ENCODE measurements at places on chromosomes 6 and 20.
A peak's percentile ranks its signal among the peaks of the same experiment; 100 is the strongest.

GRCh38 chr6:49633541-49633940 lies 3.1 kb downstream of the RHAG start:
- no peak for DNase-seq

DNA sequence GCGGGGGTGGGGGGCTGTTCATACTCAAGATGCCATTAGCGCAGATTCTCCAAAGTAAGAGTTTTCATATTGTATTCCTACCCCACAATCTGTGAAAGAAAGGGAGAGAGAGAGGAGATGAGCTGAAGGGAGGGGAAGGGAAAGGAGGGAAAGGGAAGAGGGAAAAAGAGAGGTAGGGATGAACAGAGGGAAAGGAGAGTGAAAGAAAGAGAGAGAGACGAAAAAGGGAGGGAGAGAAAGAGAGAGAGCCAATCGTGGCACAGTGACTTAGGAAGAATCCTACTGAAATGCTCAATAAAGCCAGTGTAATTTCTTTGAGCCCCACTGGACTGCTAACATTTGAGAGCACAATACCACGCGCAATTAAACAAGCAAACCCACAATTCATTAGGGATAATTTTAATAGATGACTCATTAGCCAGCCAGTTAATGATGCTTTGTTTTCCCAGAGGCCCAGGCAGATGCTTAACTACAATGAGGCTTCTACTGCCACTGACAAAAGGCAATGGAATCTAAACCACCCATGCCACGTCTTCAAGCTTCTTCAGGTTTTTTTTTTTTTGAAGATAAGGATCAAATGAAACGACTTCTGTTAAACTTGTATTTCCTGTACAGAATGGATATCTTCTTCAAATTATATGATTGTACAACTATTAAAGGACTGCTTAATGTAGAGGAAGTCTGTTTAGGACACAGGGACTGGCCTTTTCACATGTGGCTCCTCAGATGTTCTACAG lies 306.8 kb downstream of the FOXC1 start:
- no peak for DNase-seq

- no peak for DNase-seq
These were observed 285.6 kb upstream of the ID4 start for GRCh38 chr6:19551611-19552010.

DNA sequence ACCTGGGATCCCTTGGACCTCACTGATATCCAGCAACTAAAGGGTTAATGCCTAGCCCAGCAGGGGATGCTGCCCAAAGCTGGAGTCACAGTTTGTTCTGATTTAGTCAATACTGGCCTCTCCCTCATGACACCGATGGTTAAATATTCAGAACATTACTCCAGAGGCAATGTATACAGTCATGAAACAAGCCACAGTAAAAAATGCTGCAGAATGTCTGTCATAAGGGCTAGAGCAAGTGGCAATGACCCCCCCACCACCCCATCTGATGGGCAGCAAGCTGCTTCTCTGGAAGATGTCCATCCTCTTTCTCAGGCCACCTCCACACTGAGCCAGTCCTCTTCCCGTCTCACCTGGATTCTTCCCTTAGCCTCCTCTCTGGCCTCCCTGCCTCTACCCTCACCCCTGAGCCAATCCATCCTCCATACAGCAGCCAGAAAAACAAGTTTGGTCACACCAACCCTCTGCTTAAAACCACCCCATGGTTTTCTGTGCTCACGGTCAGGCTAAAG lies 99.0 kb upstream of the KCNG1 start:
- no peak for DNase-seq

GRCh38 chr6:81996414-81996813 lies 243.9 kb upstream of the TENT5A start:
- no peak for DNase-seq

DNA sequence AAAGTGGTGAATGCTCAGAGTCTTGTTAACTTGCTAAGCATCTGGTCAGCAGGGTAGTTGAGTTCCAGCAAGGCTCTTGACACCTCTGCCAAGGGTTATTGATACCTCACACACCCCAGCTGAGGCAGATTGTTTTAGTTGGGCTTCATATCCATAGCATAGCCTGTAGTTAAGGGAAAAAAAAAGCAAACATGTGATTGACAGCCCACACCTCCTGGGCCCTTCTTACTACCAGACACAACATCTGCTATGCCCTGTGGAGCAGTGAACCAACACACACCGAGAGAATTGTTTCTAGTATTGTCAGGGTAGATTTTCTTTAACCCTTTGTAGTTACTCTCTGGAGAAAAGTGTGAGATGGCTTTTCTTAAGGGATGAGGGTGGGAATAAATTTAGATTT lies 697.0 kb upstream of the POU3F2 start:
- DNase-seq, result no peak

DNA sequence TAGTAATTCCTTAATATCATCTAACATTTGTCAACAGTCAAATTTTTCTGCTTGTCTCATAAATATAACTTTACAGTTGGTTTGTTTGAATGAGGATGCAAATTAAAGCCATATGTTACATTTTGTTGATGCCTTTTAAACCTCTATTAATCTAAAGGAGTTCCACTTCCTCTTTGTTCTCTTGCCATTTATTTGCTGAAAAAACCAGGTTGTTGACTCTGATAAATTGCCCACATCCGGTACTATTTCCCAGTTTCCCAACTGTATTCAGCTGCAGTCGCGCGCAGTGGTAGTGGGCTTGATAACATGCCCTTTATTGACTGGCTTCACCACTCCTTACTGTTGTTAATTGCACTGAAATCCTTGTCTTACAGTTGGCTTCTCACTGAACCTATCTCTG lies 32.8 kb upstream of the SIRPB2 start:
- DNase-seq, result peak; percentile 9

- DNase-seq, result no peak
These were observed 91.5 kb upstream of the SASH1 start for GRCh38 chr6:148250975-148251685.

DNA sequence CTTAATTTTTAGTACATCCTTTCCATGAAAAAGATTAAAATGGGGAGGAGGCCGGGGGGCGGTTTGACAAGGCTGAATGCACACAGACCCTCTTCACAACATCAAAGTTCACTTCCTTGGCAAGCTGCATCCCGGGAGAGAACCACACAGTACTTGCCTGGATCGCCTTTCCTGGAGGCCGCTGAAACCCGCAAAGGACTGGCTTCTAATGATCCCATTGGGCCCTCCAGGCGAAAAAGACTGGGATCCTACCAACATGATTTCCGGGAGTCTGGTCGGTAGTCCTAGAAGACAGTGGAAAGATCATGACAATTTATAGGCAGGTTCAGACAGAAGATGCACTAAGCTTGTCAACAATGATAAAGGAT lies 60.2 kb downstream of the RIPOR2 start:
- DNase-seq, result no peak

DNA sequence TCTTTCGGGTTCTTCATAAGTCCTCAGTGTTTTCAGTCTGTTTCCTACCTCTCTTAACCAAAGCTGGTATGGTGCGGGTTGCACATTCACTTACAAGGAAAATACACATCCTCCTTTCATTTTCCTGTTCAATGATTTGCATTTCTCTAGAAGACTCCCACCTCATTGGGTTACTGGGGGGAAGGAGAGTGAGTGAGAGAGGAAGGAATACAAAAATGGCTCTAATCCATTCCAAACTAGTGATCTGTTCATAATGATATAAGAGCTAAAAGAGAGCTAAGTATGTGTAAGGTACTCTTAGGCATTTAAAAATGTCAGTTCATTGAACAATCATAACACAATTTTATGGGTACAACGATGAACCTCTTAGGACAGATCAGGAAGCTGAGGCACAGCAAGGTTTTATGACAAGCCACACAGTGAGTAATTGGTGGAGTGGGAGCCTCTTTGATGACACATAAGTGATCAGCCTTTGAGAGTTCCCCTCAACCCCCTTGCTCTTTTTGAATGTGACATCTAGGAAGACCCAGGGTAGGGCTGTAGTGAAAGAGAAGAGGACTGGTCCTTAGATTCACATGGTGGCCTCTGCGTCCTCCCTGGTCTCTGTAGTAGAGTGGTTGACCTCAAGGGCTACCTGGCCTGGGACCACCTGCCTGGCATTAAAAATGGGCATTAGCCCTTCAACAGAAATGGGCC lies 328.4 kb upstream of the SOX4 start:
- DNase-seq, result no peak

DNA sequence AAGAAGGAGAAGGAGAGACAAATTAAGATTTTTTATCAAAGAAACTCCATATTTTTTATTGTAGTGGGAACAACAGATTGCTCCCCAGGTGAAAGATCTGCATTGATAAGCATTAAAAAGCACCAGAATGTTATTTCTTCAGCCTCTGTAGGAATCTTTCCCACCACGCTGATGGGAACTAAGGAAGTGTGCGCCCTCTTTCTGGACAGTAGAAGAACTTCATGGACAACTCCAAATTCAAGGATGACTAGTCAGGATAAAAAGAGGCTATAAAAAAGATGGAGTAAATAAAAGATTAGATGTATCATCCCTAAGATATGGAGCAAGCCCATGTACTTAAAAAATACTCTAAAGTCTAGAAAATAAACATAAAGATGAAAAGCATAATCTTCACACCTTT lies 45.8 kb upstream of the PAK5 start:
- no peak for DNase-seq

DNA sequence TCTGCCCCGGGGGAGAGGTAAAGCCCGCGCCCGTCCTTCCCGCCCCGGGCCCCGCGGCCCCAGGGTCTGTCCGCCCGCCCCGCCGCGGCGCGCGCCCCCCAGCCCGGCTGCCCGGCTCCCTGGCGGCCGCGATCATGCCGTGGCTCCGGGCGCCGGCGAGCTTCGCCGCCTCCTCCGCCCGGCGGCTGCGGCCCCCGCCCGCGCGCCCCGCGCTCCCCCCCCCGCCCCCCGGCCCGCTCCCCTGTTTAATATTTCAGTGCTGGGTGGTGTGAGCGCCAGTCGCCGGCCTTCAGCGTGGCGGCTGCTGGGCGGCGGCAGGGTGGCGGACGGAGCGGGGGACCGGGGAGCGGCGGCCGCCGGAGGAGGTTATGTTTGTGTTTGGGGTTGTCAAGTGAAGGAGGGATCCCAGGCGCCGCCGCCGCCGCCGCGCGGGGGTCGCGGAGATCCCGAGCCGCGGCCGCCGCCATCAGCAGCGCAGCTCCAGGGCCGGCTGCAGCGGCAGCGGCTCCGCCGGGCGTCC lies at the start of gene HIVEP1:
Gene HIVEP1, plus strand, starts transcription at position 275 of the 520 bp plus-strand sequence. CDS start 3,317 bp downstream, outside the sequence.
- no peak for DNase-seq

- no peak for DNase-seq
These were observed 54.3 kb upstream of the NFATC2 start for GRCh38 chr20:51596668-51597388.

DNA sequence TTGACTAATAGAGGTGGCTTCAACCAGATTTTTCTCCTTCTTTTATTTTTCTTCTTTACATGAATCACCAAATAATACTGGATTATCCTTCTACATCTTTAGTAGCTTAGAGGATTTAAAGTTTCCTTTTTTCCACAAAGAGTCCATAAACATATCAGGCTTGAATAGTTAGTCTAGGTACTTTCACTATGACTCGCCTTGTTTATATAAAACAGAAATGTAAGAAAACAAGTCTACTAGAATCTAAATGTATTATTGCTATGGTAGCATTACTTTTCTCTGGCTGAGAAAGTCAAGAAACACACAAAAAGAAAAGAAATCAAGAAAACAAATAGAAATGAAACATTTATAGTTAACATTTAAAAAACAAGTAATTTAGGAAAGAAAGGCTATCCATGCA lies 215.2 kb downstream of the PTPRK start:
- DNase-seq, result no peak

- no peak for DNase-seq
These were observed 1.2 kb upstream of the RPF2 start for GRCh38 chr6:110980648-110981047.

DNA sequence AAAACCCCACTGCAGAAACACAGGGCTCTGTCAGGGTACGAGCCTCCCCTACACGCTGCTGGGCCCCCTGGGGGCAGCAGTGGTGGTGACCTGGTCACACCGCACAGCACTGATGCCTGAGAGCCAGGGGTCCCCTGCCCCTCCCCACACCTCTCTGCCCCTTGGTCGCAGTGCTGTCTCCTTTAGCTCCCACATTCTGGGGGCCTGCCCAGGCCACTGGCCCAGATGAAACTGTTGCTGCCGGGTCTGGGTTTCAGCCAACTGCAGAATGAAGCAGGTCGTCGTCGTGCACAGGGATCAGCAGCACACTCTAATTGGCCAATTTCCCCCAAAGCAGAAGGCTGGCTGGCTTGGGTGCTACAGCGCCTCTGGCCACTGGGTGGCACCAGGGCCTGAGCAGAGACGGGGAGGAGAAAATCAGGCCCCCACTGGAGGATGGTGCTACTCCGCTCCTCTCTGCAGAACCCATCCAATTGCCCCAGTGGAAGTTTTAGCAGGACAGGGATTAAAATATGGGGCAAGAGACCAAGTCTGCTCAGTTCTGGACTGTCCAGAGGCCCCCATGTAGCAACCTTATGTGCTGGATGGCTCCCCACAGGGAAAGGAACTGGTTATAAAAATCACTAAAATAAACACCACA lies 26.1 kb downstream of the DIDO1 start:
- peak; percentile 66 for DNase-seq

DNA sequence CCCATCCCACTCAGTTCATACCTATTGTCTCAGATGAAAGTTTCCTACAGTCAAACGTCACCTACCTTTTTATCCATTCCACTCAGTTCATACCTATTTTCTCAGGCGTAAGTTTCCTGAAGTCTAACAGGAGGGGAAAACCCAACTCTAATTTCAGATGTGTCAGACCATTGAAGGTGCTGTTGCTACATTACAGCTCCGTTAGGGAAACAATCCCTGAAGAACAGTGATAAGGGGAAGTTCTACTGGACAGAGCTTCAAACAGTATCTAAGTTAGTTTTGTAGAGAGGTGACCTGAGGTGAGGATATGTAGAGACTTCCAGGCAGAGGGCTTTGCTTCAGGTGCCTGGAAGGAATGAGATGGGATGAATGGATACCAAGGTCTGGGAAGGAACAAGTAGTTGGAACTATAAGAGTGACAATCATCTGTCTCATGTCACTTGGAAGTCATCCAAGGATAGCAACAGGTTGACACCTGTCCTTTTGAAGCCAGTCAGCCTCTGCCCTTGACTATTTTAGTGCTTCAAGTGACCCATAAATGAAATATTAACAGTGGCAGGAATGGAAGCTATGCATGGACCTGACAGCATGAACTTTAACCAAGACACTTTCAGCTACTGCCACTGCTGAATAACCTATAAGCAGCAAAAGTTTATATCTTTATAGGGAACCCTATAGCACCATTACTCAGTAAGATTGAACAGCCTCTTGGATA lies 191.6 kb upstream of the MOCS1 start:
- DNase-seq, result no peak

GRCh38 chr6:2558861-2559801 lies 191.6 kb downstream of the MYLK4 start:
- DNase-seq, result no peak

GRCh38 chr6:89797317-89797716 lies 22.3 kb downstream of the MDN1 start:
- no peak for DNase-seq

Data from inflammatory macrophage (primary cell).